ENCODE measurements at places on chromosomes 1 and 21.

- no peak for DNase-seq
Measured at GRCh38 chr1:176849281-176849680, 315.2 kb downstream of the ASTN1 start.

GRCh38 chr1:39269791-39270342, 65.4 kb downstream of the MACF1 start:
- peak; percentile 75 for DNase-seq

GRCh38 chr1:17585266-17585987, 45.9 kb downstream of the ARHGEF10L start:
- no peak for DNase-seq

- DNase-seq: no peak
Measured at GRCh38 chr1:157288996-157289395, 150.8 kb upstream of the ETV3 start.

- no peak for DNase-seq
Measured at GRCh38 chr1:204377800-204378668, 18.3 kb upstream of the PLEKHA6 start.

- no peak for DNase-seq
Measured at GRCh38 chr1:207944571-207944970, 33.6 kb upstream of the CD34 start.

GRCh38 chr1:212689758-212690529, 9.7 kb downstream of the BATF3 start:
- no peak for DNase-seq

DNA sequence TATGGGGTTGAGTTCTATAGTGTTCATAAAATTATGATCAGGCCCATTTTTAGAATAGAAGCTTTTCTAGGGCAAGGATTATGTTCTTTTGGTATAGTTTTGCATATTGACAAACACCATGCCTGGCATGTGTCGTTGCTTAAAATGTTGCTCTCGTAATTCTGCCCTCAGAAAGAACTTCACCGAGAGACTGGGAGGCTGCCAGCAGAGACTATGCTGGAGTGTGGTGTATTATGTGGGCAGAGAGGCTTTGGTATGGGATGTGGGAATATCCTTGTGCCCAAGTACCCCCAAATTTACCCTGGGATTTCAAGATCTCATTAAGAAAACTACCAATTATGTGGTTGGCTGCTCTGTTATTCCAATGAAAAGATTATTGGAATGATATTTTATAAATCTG, 27.9 kb downstream of the PGM1 start:
- no peak for DNase-seq

GRCh38 chr1:110556471-110556807, 37.5 kb upstream of the KCNA10 start:
- no peak for DNase-seq

DNA sequence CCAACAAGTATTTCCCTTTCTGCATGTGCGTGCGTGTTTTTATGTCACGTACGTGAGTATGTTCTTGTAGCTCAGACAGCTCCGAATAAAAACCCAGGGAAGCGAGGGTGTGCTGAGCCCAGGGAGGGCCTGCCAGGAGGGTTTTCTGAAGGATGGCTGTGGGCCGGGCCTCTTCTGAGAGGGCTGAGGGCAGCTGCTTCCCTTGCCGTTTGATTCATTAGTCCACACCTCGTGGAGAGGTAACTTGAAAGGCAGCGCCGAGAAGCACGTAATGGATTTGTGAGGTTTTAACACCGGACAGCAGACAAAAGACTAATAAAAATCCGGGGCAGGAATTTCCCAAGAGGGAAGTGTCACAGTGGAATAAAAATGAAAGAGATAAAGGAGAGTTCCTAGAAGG, 29.5 kb downstream of the CD247 start:
- DNase-seq: no peak

- peak; percentile 64 for DNase-seq
Measured at GRCh38 chr1:223319905-223320580, 43.9 kb downstream of the SUSD4 start.

DNA sequence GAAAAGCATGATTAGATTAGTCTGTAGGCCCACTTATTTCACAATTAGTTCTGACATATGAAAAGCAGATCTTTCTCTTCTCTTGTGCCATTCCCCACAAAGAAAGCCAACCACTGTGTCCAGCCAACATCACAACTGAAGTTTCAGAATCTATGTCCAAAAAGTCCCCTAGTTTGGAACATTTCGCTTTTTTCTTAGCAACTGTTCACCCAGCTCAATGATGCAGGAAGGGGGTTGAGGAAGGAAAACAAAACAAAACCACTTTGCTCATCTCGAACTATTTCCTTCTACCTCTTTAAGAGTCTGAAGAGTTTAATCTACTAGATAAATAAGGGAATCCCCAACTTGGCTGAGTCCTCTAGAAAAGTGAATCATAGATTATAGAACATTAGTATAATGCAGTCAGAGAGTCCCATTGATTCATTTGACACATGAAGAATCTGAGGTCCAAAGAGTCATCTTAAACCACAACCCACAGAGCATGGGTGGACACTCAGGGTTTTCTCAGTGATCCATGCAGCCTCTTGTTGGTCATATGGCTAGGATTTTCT, 159.3 kb upstream of the SGIP1 start:
- DNase-seq: no peak

DNA sequence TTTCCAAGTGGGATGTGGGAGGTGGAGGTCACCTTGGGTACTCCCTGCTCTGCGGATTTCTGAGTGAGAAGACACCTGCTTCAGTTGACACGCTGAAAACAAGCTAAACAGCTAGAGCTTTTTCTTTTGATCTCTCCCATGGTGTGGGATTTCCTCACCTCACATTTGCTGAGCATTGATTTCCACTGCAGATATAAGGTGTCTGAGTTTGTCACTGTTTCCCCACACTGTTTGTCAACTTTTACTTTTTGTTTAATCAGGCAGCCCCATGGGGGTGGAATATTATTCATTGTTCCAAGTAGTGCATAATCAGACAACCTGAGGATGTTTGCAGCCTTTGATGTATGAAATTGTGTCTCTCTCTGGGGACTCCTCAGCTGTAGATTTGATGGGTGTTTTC, 49.5 kb downstream of the FASLG start:
- DNase-seq: no peak

- DNase-seq: no peak
Measured at GRCh38 chr1:198241553-198241952, 84.8 kb downstream of the NEK7 start.

DNA sequence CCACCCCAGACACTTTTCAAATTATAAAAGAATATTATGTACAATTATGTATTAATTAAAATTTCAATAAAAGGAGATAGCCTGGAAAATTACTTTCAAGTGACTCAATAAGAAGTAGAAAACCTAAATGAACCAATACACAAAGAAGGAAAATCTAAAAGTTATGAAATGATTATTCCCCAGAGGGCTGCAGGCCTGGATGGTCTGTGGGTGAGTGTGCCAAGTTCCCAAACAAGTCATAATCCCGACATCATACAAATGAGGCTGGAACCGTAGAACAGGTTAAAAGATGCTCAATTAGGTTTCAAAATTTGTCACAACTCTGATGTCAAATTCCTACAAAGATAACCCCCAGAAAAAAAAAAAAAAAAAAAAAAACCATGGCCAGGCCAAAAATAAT, 12.7 kb downstream of the SPATC1L start:
- no peak for DNase-seq

GRCh38 chr21:43895196-43895595, 30.2 kb downstream of the AGPAT3 start:
- no peak for DNase-seq

DNA sequence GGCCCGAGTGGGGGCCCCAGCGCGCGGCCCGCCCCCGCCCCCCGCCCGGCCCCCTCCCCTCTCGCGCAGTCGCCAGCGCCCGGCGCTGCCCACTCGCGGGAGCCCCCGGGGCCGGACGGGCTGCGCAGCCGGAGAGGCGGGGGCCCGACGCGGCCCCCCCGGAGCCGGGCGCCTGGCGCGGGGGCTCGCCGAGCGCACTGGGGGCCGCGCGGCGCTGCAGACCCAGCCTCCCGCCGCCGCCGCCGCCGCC, 146 bp upstream of the ZNF362 start:
- no peak for DNase-seq

GRCh38 chr1:234253732-234254131, 119.5 kb upstream of the COA6 start:
- no peak for DNase-seq

GRCh38 chr1:163071405-163072255, 2.5 kb downstream of the RGS4 start:
- peak; percentile 68 for DNase-seq

GRCh38 chr1:38077523-38078147, 31.0 kb upstream of the POU3F1 start:
- no peak for DNase-seq

- no peak for DNase-seq
Measured at GRCh38 chr1:205291596-205291995, 29.9 kb downstream of the NUAK2 start.

DNA sequence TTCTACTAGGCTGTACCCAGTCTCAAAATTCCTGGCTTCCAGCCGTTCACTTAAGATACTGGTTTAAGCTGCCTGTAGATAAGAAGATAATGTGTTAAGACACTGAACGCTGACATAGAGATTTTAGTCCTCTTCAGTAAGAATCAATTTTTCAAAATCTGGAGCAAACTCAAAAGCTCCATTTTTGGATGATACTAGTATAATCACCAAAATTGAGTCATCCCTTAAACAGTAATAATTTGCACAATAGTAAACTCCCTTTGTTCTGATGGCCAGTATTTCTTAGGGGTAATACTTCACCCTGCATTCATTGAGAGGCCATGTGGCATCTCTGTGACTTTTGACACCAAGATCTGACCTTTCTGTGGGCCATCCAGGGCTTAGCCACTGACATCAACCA, 299.8 kb upstream of the USP25 start:
- no peak for DNase-seq
